GM12878 (cell line): ENCODE measurements at places on chromosomes 5 and 9.

DNA sequence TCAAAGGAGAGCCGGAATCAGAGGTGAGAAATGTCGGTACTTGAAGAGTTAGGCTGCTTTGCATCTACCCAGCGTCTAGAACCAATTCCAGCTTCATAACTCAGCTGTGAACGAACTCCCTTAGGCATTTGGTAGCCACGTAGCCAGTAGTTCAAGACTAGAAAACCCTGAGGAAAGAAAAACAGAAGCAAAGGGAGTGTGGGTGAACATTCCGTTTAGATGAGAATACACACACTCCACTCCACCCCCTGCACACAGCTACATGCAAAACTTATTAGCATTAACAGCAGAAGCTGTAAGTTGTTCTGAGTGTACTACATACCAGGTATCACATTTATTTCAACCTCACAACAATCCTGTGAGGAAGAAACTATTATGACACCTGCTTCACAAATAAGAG, 78.3 kb downstream of the SMIM23 start:
- no peak for DNase-seq

GRCh38 chr9:10612641-10613398, at the start of gene PTPRD:
Gene PTPRD (minus strand): TSS chr9:10613002.
- no peak for DNase-seq

DNA sequence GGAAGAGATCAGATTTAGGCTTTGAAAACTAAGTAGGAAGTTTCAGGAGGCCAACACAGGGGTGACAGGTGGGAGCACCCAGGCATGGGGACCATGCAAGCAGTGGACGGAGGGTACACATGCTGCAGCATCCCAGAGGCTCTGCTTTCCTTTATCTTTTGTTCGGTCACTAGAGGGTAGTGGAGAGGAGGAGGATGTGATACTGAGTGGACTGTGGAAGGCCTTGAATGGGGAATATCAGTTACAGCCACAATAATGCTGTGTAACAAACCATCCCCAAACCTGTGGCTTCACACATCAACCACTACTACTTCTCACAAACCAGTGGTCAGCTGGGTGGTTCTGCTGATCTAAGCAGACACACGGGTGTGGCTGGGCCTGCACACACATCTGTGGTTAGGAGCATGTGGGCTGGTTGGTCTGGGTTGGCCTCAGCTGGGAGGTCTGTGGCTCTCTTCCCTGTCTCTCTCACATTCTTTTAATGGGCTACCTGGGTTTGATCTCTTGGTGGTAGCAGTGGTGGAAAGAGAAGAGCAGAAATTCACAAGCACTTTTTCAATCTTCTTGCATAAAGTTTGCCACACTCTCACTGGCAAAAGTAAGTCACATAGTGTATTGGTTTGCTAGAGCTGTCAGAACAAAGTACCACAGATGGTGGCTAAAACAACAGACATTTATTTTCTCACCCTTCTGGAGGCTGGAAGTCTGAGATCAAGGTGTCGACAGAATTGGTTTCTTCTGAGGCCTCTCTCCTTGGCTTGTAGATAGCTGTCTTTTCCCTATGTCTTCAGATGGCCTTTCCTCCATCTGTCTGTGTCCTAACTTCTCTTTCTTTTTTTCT, 238.7 kb downstream of the AGTPBP1 start:
- no peak for DNase-seq

DNA sequence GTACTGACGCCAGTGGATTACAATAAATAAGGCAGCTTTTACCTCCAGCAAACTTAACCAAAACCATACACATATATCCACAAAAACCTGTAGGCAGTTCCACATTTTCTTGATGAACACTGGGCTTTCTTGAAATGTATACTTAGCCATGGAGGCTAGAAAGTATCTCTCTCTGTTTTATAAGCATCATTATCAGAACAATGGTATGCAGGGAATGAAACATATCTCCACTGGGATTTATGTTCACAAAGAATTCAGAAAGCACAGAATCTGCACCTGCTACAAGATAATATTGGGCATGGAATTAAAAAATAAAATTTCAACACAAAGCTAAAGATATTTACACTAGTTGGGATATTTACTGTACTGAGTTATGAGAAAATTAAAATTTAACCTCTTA, 126.1 kb upstream of the RASA1 start:
- no peak for DNase-seq

DNA sequence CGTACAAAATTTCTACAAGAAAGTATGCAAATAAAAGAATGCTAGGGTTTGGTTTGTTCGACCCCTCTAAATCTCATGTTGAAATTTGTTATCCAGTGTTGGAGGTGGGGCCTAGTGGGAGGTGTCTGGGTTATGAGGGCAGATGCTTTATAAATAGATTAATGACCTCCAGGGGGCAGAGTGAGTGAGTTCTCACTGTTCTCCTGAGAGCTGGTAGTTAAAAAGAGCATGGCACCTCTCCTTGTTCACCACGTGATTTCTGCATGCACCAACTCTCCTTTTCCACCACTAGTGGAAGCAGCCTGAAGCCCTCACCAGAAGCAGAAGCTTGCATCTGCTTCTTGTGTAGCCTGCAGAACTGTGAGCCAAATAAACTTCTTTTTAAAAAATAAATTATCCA, 50.4 kb upstream of the FAM170A start:
- DNase-seq: no peak

DNA sequence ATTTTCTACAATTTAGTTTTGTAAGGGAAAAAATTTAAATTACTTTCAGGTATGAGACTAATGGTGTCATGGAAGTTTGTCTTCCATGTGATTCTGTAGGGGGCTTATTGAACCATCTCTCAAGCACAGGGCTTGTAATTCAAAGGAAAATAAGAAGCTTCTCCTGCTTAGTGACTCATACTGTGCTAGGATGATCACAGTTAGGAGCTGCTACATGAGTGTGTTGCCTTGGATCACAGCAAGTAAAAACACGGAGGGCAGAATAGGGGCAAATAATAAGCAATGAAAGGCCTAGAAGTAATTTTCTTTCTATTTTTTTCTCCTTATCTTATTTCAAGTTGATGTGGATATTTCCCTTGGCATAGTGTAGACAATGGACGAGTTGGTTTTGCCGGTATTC, 28.9 kb downstream of the TMEM167A start:
- DNase-seq: no peak

DNA sequence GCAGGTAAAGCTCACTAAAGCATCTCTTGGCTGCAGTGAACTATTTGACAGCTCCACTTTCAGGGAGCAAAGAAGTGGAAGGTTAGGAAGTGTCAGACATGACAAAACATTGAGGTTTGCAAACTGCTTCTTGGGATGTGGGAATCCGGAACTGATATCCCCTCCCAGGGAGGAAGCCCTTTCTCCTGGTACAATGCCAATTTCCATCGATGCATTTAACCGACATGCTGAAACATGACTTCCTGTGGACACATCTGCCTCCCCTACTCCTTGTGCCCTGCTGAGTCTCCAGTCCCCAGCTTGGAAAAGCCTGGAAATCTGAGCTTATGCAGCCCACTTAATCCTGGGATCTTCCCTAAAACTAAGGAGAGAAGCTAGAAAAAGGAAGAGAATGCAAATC, 323.1 kb upstream of the DAP start:
- DNase-seq: no peak
